Airway epithelial cell (primary cell): ENCODE measurements at places on chromosomes 3 and 15. TPM values are rescaled to one million over a fixed set of nuclear protein-coding genes. Genes with fewer than 3 reads are reported as not detected.

GASK1A gene
- 0.07 and 0.98 TPM in 2 replicates for total RNA-seq

CHRFAM7A gene
- 0.23 and 1.1 TPM in 2 replicates for total RNA-seq

NPHP3 gene
- total RNA-seq: 11.9 and 12.9 TPM in 2 replicates

OSBPL10 gene
- 19.3 and 90.0 TPM in 2 replicates for total RNA-seq

MESP1 gene
- 0.07 TPM in 1 of 2 replicates, not detected in the other for total RNA-seq

GPR149 gene
- not detected in 2 replicates for total RNA-seq
